ENCODE measurements at places on chromosomes 3 and 15.

DNA sequence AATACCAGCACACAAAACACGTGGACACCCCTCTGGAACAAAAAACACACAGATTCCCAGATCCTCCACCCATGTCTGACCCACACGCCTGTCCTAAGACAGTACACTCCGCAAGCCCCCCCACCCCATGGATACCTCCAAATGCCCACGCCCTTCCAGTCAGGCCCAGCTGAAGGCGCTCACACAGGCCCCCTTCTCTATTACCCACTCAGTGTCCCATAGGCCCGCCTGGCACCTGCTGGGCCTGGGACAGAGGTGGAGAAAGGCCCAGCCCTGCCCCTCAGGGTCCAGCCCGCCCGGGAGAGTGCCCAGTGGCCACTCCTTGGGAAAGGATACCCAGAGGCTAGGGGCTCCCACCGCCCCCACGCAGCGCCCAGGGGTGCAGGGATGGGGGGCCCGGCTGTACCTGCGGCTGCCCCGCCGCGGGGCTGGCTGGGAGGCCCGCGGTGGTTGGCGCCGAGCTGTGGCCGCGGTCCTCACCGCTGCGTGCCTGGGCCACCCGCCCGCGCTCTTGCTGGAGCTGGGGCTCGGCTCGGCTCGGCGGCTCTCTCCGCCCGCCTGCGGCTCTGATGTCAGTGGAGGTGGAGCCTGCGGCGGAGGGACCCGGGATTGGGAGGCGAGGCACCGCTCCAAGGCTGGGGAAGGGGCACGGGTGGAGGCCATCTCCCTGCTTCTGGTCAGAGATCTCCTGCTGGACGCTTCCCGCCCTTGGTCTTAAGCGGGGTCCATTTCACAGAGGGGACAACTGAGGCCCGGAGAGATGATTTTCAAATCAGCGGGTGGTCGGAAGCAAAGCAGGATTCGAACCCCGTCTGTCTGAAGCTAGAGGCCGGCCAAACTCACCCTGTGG lies at the start of gene CAMK1:
TSS of gene CAMK1 (minus strand) at position 522 of the 850 bp plus-strand sequence. CDS start 2,198 bp downstream, outside the sequence.
- peak; percentile 97 for DNase-seq

DNA sequence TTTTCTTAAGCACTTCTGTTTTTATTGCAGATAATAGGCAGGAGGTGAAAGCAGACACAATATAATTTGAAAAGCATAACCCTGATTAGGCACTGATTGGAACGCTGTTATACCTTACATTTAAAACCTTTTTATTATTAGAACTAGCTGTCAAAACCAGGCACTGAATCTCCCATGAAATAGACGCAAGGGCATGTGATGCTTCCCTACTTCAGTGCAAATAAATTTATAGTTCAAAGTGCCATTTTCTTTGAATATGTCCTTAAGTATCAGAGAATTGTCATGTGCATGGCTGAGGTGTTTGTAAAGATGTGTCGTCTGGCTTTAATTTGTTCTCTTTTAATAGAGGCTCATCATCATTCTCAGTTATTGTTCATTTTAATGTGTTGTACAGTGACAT lies 386.0 kb downstream of the NR2F2 start:
- no peak for DNase-seq

GRCh38 chr3:139222100-139222657 lies 121.6 kb upstream of the MRPS22 start:
- no peak for DNase-seq

- no peak for DNase-seq
These were observed 127.7 kb upstream of the IQSEC1 start for GRCh38 chr3:13200946-13201345.

DNA sequence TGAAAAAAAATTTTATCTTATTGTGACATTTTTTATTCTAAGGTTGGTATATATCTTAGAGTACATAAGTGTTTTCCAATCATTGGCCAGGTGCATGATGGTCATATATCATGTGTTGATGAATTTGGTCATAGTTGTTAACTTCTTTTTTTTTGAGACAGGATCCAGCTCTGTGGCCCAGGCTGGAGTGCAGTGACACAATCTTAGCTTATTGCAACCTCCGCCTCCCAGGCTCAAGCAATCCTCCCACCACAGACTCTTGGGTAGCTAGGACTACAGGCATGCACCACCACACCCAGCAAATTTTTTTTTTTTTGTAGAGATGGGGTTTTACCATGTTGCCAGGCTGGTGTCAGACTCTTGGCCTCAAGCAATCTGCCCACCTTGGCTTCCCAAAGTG lies 44.0 kb downstream of the PCCB start:
- DNase-seq = no peak

Measured in posterior cingulate gyrus (tissue), 11 donors.